Stimulated activated CD4-positive, alpha-beta T cell treated with anti-CD3 and anti-CD28 coated beads, TNF-alpha, amount 100 ng/mL, for 1 hour (primary cell): ENCODE measurements at places on chromosomes 2 and 18.
A peak's percentile ranks its signal among the peaks of the same experiment; 100 is the strongest.

- no peak for DNase-seq
These were observed 114.2 kb downstream of the DDX1 start for GRCh38 chr2:15705839-15706386.

GRCh38 chr2:69491864-69492263 lies 54.6 kb upstream of the NFU1 start:
- DNase-seq, result no peak

DNA sequence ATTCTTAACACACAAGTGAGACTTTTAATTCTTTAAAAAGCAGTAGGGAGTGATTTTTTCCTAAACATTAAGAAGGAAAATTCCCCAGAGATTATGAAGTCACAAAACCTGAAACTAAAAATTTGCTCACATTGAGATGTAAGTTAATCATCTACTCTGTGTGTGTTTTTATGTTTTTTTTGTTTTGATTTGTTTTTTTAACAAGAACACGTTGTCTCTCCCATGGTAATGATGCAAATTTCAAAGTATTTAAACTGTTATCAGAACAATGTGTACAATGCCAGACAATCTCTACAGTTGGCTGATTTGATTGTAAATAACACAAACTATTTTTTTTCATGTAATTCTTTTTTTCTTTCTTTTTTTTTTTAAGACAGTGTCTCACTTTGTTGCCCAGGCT lies 71.5 kb downstream of the COLEC12 start:
- DNase-seq, result no peak

GRCh38 chr2:25650256-25650655 lies 23.1 kb downstream of the DTNB start:
- DNase-seq, result no peak

GRCh38 chr2:171553236-171553635 lies 31.0 kb downstream of the CYBRD1 start:
- no peak for DNase-seq

GRCh38 chr2:166351319-166351718 lies 24.4 kb downstream of the SCN9A start:
- no peak for DNase-seq

- DNase-seq, result no peak
These were observed 13.7 kb upstream of the RMDN2 start for GRCh38 chr2:37911296-37911873.

- DNase-seq, result no peak
These were observed 259.1 kb downstream of the SS18 start for GRCh38 chr18:25831301-25831701.

DNA sequence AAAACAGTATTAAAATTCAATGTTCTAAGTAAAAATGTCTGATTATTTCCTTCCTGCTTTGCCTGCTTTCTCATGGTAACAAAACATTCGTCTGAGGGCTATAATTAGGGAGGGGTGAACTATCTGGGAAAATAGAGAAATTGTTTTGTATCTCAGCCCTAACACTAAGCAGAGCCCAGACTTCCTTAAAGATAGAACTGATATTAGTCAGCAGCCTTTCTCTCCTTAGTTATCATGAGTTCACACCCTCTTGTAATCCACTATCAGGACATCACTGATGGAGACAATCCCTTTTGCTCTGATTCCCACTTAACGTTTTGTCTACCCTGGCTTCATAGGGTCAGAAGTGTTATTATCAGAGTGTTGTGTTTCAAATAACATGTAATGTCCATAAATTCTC lies 701.1 kb upstream of the ZEB2 start:
- DNase-seq, result no peak

GRCh38 chr18:49021433-49022129 lies 70.8 kb upstream of the SMAD7 start:
- DNase-seq, result no peak

GRCh38 chr2:105438104-105438929 lies 39.5 kb upstream of the FHL2 start:
- DNase-seq, result no peak

DNA sequence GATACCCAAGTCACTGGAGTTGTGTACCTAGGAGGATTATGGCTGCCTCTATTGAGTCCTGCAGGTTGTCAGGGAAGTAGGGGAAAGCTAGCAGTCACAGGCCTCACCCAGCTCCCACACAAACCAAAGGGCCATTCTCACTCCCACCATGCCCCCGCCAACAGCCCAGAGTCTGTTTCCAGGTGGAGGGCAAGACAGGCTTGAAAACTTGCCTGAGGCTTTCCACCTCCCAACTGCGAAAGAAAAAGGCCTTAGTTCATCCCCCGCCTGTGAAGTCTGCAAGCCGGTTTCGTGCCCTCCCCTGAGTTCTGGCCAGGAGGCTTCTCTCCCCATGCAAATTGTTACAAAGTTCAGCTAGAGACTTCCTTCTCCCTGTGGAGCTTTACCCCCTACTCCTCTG lies 270.3 kb downstream of the TXNL1 start:
- DNase-seq, result no peak

DNA sequence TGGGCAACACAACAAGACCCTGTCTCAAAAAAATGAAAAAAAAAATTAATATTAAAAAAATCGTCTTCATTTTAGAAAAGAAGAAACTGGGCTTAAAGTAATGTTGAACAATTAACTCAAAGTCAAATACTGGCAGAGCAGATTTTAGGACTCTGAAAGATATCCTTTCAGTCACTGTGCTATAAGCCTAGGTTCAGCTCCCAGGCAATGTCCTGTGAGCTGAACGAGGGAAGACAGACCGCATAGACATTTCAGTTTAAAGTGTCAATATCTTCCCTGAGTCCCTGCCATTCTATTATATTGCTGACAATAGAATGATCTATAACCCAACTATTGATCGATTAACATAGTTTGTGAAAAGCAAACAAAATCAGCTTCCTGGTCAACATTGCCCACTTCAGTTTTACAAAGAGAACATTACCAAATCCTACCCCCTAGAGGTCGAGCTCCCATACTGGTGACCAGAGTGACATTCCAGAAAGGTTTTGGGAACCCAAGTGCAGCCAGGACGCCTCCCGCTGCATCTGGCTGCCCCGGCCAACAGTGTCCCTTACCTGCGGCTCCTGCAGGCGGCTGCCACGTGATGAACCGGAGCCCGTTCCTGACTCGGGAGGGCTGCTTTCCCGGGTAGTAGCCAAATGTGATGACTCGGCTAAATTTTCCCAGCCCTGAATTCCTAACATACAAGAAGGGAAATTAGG lies 639 bp downstream of the MRO start:
- DNase-seq, result no peak

GRCh38 chr18:58887613-58887963 lies 22.9 kb downstream of the ZNF532 start:
- DNase-seq, result no peak

DNA sequence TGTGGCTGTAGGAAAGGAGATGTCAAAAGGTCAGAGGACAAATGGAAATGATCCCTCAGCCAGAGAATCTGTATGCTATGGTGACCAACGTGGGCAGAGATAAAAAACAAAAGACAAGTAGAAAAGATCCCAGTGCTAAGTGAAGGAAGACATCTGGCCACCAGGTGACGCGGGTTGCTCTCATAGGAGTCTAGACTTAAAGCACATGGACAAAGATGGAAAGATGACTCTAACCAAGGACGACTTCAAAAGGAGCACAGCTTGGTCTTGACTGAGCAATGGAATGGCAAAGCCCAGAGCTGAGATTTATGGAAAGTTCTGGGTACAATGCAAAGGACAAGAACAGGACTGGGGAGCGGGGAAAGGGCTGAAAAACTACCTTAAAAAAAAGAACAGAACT lies 96.8 kb downstream of the CLIP4 start:
- DNase-seq, result no peak

GRCh38 chr2:239601201-239601851 lies 200.5 kb upstream of the HDAC4 start:
- DNase-seq, result no peak

- no peak for DNase-seq
These were observed 60.1 kb downstream of the KCNF1 start for GRCh38 chr2:10971888-10972260.

DNA sequence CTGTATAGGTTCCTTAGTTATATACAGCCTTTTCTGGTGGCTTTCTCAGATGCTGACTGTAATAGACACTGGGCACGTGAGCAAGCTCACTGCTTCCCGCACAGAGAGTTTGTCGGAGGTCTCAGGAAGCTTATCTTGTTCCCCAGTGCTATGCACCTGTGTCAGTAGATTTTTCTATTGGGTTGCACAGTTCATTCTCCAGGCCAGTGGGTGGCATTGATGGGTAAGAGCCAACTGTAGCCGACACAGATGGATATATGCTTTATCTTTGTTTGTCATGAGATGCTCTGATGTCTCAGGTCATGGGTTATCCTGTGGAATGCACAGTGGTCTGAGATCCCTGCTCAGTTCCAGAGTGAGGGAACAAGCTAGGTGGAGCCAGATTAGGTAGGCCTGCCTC lies 293.0 kb downstream of the GRB14 start:
- DNase-seq, result no peak

- no peak for DNase-seq
These were observed 11.0 kb downstream of the ITGA4 start for GRCh38 chr2:181467966-181468707.

DNA sequence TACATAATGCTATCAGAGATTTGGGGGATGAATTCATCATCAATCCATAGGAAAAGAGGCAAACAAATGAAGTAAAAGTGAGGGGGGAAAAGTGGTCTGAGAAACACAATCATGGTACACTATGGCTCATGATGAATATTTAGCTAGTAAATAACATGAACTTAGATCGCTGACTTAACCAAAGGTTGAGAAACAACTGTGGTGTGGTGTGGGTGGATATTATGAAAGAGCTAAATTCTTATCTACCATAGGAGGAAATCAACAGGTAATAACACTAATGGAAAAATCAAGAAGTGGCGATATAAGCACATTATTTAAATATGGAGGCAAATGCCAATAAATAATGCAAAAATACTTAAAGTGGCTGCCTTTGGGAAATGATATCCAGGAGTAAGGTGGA lies 12.2 kb upstream of the TPRKB start:
- no peak for DNase-seq

GRCh38 chr2:195763866-195764265 lies 106.8 kb downstream of the SLC39A10 start:
- DNase-seq, result no peak

DNA sequence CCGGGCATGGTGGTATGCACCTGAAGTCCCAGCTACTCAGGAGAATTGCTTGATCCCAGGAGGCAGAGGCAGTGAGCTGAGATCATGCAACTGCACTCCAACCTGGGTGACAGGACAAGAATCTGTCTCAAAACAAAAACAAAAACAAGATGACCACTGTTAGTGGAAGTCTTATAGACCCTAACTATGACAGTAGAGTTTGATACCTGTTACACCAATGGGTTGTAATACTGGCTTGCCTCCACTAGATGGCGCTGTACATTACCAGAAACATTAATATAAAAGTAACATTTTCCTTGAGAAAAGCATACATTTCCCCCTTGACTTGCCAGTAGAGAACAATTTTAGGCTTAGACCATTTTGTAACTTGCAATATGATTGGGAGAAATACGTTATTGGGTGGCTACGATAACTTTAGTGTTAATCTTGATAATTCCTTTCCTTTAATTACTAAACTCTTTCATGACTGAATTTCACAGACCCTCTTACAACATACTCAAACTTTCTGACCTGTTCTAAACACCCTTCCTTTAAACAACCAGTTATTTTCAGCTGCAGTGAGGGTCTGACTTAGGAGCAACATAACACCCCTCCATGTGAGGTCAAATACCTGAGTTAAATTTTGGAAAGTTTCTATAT lies 19.5 kb downstream of the SLC25A52 start:
- DNase-seq, result peak; percentile 21

DNA sequence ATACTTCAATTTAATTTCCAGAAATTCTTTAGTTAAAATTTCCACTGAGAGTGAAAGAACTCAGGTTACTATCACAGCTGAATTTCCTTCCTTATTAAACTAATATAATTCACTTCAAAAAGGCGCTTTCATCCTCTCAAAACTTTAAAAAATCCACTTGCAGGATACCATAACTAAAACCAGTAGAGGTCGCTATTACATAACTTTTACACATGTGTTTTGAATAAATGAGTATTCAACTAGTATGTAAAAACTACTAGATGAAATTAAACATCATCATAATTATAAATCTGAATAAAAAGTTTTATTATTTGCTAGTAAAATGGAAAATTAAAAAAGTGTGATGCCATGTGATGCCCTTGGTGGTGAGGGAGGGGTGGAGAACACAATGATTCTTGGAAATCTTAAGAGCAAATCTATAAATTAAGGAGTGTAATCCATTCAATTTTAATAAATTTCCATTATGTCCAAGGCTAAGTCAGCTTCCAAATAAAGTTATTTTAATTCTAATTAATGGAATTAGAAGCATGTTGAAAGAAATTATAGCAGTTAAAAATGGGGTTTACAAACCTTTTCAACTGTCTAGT lies 61.4 kb downstream of the SOS1 start:
- no peak for DNase-seq

GRCh38 chr2:65026154-65026553 lies 30.1 kb upstream of the CEP68 start:
- no peak for DNase-seq
